ENCODE measurements at places on chromosomes 6 and 20. TPM values are rescaled to one million over a fixed set of nuclear protein-coding genes. Genes with fewer than 3 reads are reported as not detected.

DNA sequence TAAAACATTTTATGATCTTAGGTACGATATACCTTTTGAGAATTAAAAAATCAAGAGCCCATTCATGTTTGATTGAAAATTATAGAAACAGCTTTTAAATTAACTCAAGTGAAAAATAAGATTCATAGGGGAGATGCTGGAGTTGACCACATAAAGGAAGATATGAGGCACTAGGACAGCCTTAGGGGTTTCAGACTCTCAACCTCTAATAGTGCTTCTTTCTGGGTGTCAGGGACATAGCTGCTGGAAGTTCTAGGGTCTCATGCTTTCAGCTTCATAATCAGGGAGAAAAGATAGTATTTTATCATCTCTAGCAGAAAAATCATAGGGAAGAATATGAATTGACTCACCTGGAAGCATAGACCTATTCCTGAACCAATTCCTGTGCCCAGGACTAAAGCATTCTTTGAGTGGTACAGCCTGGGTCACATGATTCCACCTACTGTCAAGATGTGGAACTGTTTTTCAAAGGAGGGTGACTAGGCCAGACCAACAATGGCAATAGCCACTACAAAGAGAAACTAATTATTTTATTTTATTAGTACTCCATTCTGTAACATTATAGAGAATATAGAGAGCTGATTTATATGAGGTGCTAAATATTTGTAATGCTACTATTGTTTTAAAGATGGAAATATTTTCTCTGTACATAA, 27.8 kb upstream of the CENPW start:
- no peaks in the 10 kb centered on the region for H3K4me1 ChIP-seq
- no peaks in the 10 kb centered on the region for H3K36me3 ChIP-seq
- DNase-seq: no peak
- no peak overlapping the region for H3K27ac ChIP-seq
- H3K27me3 ChIP-seq: no peaks in the 10 kb centered on the region

BCAS1 gene
- total RNA-seq: 1.3 TPM

DNA sequence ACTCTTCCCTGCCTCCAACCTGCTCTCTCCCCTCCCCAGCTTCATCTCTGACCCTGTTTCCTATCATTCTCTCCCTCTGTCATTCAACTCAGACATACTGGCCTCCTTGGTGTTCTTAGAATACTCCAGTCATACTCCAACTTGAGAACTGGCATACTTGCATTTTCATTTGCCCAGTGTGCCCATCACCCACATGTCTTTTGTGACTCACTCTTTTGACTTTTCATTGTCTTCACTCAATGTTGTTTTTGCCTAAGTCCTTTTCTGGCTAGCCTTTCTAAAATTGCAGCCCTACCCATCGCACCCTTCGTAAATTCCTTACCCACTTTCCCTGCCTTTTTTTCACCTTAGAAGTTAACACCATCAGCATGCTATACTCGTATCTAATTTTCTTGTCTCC, 77.0 kb upstream of the CD2AP start:
- no peak for DNase-seq
- no peak overlapping the region for H3K27ac ChIP-seq
- no peak overlapping the region for H3K4me3 ChIP-seq

PTGIS gene
- not detected for total RNA-seq

BAG2 gene
- 3.9 TPM for total RNA-seq

- no peak overlapping the region for H3K27ac ChIP-seq
- no peak overlapping the region for H3K4me3 ChIP-seq
- no peaks in the 10 kb centered on the region for H3K36me3 ChIP-seq
- no peak for DNase-seq
- no peaks in the 10 kb centered on the region for H3K27me3 ChIP-seq
These were observed 109.7 kb downstream of the BANF2 start for GRCh38 chr20:17809362-17810061.

- H3K36me3 ChIP-seq: no peaks in the 10 kb centered on the region
- no peak overlapping the region for H3K27ac ChIP-seq
- no peak for DNase-seq
These were observed 36.6 kb upstream of the MLIP start for GRCh38 chr6:54074578-54075195.

HLA-DRB1 gene
- 630 TPM for total RNA-seq

DNA sequence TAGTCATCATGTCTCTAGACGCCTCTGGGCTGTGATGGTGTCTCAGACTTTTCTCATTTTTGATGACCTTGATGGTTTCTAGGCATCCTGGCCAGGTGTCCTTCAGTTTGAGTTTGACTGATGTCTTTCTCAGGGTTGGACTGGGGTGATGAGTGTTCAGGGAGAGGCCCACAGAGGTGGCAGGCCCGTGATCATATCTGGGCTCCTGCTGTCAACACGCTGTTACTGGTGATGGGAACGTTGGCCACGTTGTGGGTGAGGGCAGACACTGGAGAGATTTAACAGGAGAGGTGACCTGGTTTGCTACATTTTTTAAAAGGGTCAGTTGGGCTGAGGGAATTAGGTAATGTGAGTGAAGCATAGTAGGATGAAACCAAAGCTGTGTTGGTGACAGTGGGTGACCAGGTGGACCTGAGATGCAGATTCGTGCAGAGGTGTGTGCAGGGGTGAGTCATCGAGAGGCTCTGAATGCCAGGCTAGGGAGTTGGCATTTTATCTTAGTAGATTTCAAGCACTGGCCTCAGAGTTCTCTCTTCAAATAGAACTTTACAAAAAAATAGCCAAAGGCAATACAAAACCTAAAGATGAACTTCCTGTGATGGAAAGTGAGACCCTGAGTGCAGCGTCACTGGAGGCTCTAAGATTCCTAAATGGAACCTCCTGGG, 174.1 kb downstream of the CDH26 start:
- no peak overlapping the region for H3K27ac ChIP-seq
- H3K27me3 ChIP-seq: no peaks in the 10 kb centered on the region
- no peak overlapping the region for H3K4me3 ChIP-seq
- DNase-seq: no peak
- H3K36me3 ChIP-seq: no peaks in the 10 kb centered on the region

RAMACL gene
- 2.3 TPM for total RNA-seq

- H3K36me3 ChIP-seq: peaks cover 71% of the 10 kb centered on the region
- no peak overlapping the region for H3K4me3 ChIP-seq
- DNase-seq: no peak
- H3K27me3 ChIP-seq: no peaks in the 10 kb centered on the region
- no peak overlapping the region for H3K27ac ChIP-seq
These were observed 40.6 kb downstream of the SENP6 start for GRCh38 chr6:75642311-75642710.

SERINC3 gene
- 41.4 TPM for total RNA-seq

DNA sequence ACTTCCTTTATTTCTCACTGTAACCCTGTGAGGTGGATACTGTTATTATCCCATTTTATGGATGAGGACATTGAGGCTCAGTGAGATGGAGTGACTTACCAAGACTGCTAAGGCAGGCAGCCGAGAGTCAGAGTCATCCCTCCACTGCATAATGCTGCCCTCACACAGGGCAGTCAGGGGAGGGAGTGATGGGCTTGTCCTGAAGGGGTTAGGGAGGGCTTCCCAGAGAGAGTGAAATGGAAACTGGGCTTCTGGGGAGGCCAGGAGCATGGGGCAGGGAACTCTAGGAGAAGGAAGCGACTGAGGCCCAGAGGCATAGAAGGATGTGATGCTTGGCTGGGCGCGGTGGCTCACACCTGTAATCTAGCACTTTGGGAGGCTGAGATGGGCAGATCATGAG, 31.1 kb downstream of the TM9SF4 start:
- no peak for DNase-seq
- H3K27ac ChIP-seq: no peak overlapping the region
- no peaks in the 10 kb centered on the region for H3K4me1 ChIP-seq
- peaks cover 91% of the 10 kb centered on the region for H3K36me3 ChIP-seq
- H3K4me3 ChIP-seq: no peak overlapping the region

All from activated B cell treated with CpG ODN at 0.5 μM for 24 hours (primary cell).